ENCODE measurements at places on chromosomes 4 and X.

DNA sequence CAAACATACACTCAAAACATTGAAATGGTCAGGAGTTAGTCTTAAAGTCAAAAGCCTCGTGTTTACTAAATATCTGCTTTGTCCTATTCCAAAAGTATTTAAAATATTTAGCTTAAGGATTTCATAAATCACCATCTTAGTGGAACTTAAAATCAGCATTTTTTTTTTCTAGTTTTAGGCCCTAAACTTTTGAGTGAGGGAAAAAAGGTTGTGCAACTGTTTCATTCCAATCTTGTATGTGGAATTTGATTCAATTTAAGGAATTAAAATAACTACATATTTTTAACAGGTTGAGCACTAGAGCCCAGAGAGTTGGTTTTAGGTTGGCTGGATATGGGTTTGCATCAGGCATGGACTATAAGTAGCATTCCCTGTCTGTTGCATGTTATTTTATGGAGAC, 35.7 kb upstream of the ANK2 start:
- DNase-seq: no peak

GRCh38 chr4:2049811-2050210, 9.3 kb upstream of the NAT8L start:
- DNase-seq: no peak

GRCh38 chr4:150816491-150816890, 198.6 kb downstream of the LRBA start:
- DNase-seq: no peak

DNA sequence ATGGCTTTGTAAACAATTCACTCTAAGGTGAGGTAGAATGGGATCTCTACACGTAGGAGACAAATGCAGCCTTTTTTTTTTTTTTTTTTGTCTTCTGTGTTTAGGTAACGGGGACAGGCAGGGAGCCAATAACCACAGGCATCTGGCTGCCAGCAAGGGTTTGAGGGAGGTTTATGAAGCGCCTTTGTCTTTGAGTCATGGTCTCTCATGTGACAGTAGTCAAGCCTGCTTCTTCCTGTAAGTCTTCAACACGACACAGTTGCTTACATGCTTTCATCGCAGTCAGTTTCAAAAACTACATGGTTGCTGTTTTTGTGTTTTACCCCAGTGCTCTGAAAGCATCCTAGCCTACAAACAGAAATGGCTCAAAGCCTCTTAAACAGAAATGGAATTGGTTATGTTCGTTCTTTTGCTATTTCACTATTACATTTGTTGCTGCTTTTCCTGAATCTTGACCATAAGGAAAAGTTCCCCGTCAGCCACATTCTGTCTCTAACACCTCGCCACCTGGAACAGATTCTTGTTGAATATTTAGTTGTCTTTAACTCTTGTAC, 127.8 kb upstream of the METTL14 start:
- DNase-seq: no peak

- no peak for DNase-seq
Observed at GRCh38 chrX:19846995-19847790, 40.2 kb downstream of the SH3KBP1 start.

GRCh38 chr4:82452026-82452425, 21.6 kb downstream of the ENOPH1 start:
- no peak for DNase-seq

Data from NCI-H187 treated with DMSO at 0.1 percent for 48 hours (cell line).